ENCODE measurements at places on chromosomes 11 and 22. TPM values are rescaled to one million over a fixed set of nuclear protein-coding genes. Genes with fewer than 3 reads are reported as not detected.

DNA sequence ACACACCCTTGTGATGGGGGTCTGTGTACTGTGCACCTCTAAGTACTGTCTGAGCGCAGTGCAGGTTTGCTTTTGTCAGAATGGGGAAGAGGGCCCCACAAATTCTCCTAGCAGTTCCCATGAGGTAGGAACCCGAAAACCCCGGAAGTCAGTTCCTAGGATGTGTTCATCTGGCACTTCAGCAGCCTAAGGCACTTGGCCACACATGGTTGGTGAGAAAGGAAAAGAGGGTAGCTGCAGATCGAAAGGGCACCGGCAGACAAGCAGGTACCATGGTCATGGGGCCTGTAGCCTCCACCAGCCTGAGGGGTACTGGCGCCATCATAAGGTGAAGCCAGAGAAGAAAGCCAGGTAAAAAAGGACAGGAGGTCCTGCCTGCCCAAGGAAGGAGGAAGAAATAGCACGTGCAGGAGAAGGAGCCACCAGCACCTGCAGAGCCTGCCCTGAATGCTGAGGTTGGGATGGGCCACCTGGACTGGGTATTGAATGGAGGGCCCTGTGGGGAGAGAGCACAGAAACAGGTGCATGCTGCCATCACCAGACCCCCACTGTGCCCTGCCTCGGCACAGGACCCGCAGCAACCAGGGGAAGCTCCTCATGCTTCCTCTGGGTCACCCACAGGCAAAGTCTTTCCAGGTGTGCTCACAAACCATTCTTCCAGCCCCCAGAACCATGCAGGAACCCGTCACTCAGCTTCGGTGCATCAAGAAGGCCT, 8.1 kb upstream of the CASTOR1 start:
- peaks cover 13% of the 10 kb centered on the region for H3K4me1 ChIP-seq
- H3K4me3 ChIP-seq = no peak overlapping the region
- no peak for DNase-seq
- peaks cover 9% of the 10 kb centered on the region for H3K36me3 ChIP-seq

- H3K27me3 ChIP-seq = peaks cover 31% of the 10 kb centered on the region
- H3K4me1 ChIP-seq = no peaks in the 10 kb centered on the region
- no peak overlapping the region for H3K4me3 ChIP-seq
- DNase-seq = no peak
These were observed 114.4 kb downstream of the OSBP2 start for GRCh38 chr22:30809086-30809485.

GRCh38 chr11:134557571-134558257, 145.7 kb upstream of the B3GAT1 start:
- no peaks in the 10 kb centered on the region for H3K4me1 ChIP-seq
- no peak overlapping the region for H3K4me3 ChIP-seq
- no peak overlapping the region for H3K27ac ChIP-seq

- H3K4me3 ChIP-seq = no peak overlapping the region
- H3K27me3 ChIP-seq = peaks cover 11% of the 10 kb centered on the region
- no peaks in the 10 kb centered on the region for H3K4me1 ChIP-seq
- no peaks in the 10 kb centered on the region for H3K36me3 ChIP-seq
- no peak for DNase-seq
These were observed 618.7 kb upstream of the CADM1 start for GRCh38 chr11:116122697-116123472.

- peak overlapping the region; percentile 91 for H3K4me3 ChIP-seq
- H3K4me1 ChIP-seq = peaks cover 34% of the 10 kb centered on the region
- peak overlapping the region; percentile 96 for H3K27ac ChIP-seq
- DNase-seq = no peak
- H3K36me3 ChIP-seq = peaks cover 9% of the 10 kb centered on the region
- no peaks in the 10 kb centered on the region for H3K27me3 ChIP-seq
These were observed 385 bp downstream of the TST start for GRCh38 chr22:37018815-37019308.

GRCh38 chr11:44066732-44067141, 667 bp downstream of the ACCS start:
- peaks cover 13% of the 10 kb centered on the region for H3K27me3 ChIP-seq
- H3K4me1 ChIP-seq = peaks cover 18% of the 10 kb centered on the region
- no peak for DNase-seq
- peak overlapping the region; percentile 88 for H3K4me3 ChIP-seq
- H3K27ac ChIP-seq = peak overlapping the region; percentile 93

DNA sequence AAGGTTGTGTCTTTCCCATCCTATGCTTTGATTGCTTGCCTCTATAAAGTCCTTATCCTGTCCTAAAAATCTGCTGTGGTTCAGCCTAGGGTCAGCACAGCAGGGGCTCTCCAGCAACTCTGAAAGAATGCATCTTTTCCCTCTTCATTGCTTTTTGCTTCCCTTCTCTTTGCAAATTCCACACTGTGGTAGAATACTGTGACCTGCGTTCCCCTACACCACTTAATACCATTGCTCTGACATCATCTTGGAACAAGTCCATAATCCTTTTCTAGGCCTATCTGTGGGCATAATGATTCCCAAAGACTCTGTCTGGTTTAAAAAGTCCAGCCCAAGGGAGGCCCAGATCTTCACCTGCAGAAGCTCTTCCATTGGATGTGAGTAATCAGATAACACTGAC, 177.7 kb downstream of the NAV2 start:
- H3K27ac ChIP-seq = no peak overlapping the region
- no peaks in the 10 kb centered on the region for H3K4me1 ChIP-seq
- H3K27me3 ChIP-seq = no peaks in the 10 kb centered on the region
- no peak overlapping the region for H3K4me3 ChIP-seq

- peak overlapping the region; percentile 91 for H3K4me3 ChIP-seq
- peak overlapping the region; percentile 92 for H3K27ac ChIP-seq
- H3K4me1 ChIP-seq = peaks cover 19% of the 10 kb centered on the region
These were observed 40.4 kb upstream of the AKIP1 start for GRCh38 chr11:8870411-8871170.

DNA sequence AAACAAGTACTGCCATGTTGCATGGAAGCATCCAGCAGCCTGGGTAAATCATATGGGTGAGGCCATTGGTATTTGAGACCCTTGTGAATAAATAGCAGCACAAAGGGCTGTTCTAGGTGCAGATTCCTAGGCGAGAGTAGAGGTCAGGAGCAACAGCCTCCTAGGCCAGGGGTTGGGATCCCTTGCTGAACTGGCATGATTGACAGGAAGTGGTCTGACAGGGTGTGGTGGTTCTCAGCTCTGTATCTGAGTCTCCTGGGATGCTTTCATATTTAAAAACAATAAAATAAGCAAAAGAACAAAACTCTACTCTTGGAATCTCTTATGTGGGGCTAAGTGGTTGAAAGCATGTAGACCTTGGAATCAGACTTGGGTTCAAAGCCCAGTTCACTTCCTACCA, 35.8 kb downstream of the INSC start:
- no peak overlapping the region for H3K27ac ChIP-seq
- no peak overlapping the region for H3K4me3 ChIP-seq
- H3K27me3 ChIP-seq = peaks cover 9% of the 10 kb centered on the region
- no peaks in the 10 kb centered on the region for H3K4me1 ChIP-seq

GRCh38 chr11:66363805-66364535, 7.6 kb downstream of the SLC29A2 start:
- H3K4me3 ChIP-seq = no peak overlapping the region
- H3K27me3 ChIP-seq = no peaks in the 10 kb centered on the region
- peaks cover 8% of the 10 kb centered on the region for H3K36me3 ChIP-seq
- peak; percentile 52 for DNase-seq
- H3K27ac ChIP-seq = no peak overlapping the region

GRCh38 chr11:133946541-133947318, 10.0 kb downstream of the IGSF9B start:
- H3K27ac ChIP-seq = no peak overlapping the region
- peaks cover 4% of the 10 kb centered on the region for H3K4me1 ChIP-seq
- no peak overlapping the region for H3K4me3 ChIP-seq
- DNase-seq = no peak

The ANO3 gene
- total RNA-seq = 0.53 TPM

The SLC22A25 gene
- not detected for total RNA-seq

The CARD18 gene
- not detected for total RNA-seq

The PRRG4 gene
- 0.75 TPM for total RNA-seq

The TYR gene
- total RNA-seq = not detected

The FGF3 gene
- not detected for total RNA-seq

The CDCA5 gene
- total RNA-seq = 25.9 TPM

The NPAS4 gene
- not detected for total RNA-seq
